ENCODE measurements at places on chromosomes 6 and 20.

DNA sequence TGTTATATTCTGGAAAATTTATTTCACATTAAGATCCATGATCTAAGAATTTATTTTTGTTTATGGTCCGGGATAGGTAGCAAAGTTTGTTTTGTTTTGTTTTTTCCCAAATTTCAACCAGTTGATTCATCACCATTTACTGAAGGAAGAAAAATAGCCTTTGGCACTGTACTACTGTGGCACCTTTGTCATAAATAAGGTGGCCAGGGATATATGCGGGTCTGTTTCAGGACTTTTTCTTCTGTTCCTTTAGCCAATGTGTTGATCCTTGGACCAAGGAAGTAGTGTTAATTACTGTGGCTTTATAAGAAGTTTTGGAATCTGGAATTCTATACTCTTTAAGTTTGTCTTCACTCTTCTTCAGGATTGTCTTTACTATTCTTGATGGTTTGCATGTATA, 171.7 kb downstream of the FAXC start:
- no peak for DNase-seq

- DNase-seq = peak; percentile 81
These were observed 118.7 kb upstream of the RIPOR2 start for GRCh38 chr6:25054469-25054868.

- DNase-seq = no peak
These were observed 19.4 kb upstream of the CCM2L start for GRCh38 chr20:31990641-31991338.

GRCh38 chr6:87919416-87919815, 128.2 kb upstream of the SPACA1 start:
- DNase-seq = no peak

DNA sequence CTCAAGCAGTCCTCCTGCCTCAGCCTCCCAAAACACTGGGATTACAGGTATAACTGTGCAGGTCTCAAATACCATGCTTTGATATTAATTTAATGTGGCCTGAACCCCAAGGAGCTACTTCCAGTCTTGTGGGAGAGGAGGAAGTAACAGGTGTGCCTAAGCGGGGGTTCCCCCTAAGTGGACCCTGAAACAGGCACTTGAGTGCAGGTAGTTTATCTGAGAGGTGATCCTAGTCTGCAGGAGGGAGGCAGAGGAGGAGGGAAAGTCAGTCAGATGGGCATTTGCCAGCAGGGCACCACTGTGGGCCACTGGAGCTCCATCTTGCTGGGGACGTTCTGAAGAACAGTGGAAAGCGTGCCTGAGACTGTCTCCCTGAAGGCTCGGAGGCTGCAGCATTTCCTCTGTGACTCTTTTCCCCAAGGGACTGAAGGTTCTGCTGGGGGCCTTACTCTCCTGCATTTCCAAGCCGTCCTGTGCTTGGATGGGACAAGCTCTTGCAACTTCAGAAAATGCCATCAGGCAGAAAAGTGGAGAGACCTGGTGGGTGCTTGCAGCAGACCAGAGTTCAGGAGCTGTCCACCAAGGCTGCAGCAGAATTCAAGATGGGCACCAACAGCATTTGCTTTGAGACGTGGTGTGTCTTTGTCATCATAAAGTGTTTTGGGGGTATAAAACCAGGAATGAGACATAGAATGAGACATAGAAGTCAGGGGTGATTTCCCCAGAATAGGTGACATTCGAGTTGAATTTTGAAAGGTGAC, 4.6 kb upstream of the DLGAP4 start:
- DNase-seq = no peak

- DNase-seq = peak; percentile 44
These were observed 104.9 kb downstream of the OGFRL1 start for GRCh38 chr6:71393471-71393870.

GRCh38 chr6:41638935-41639808, 904 bp downstream of the MDFI start:
- DNase-seq = peak; percentile 87

- no peak for DNase-seq
These were observed 46.8 kb upstream of the UNC93A start for GRCh38 chr6:167244064-167244960.

Measured in fibroblast of skin of right biceps (primary cell).